Endothelial cell of coronary artery (primary cell): ENCODE measurements at places on chromosomes 5 and 9. TPM values are rescaled to one million over a fixed set of nuclear protein-coding genes. Genes with fewer than 3 reads are reported as not detected.

The OGN gene
- total RNA-seq: under 0.01 TPM in 1 of 2 replicates, not detected in the other

The STPG3 gene
- not detected in 2 replicates for total RNA-seq

The PCDHGA12 gene
- total RNA-seq: 4.8 and 6.7 TPM in 2 replicates

The HAVCR1 gene
- not detected in 2 replicates for total RNA-seq

The DRD1 gene
- total RNA-seq: not detected in 2 replicates

The PDZD2 gene
- total RNA-seq: 2.0 and 3.2 TPM in 2 replicates

The PHF24 gene
- not detected in 2 replicates for total RNA-seq

The PCDHA9 gene
- total RNA-seq: 0.09 TPM in 2 replicates

The C9orf50 gene
- 0.09 TPM in 1 of 2 replicates, not detected in the other for total RNA-seq

The TMC1 gene
- total RNA-seq: 2.1 and 5.8 TPM in 2 replicates

The ADAMTS12 gene
- total RNA-seq: 0.09 and 16.9 TPM in 2 replicates

The FCN2 gene
- not detected in 2 replicates for total RNA-seq

The RASGEF1C gene
- total RNA-seq: not detected in 2 replicates

The FGFR4 gene
- total RNA-seq: 0.09 and 0.36 TPM in 2 replicates

The NR4A3 gene
- total RNA-seq: under 0.01 and 0.09 TPM in 2 replicates

The ZNF782 gene
- total RNA-seq: 2.4 and 3.3 TPM in 2 replicates

The SLC46A2 gene
- total RNA-seq: not detected in 2 replicates

The RETREG1 gene
- total RNA-seq: 0.18 and 0.28 TPM in 2 replicates

The QRFP gene
- not detected in 2 replicates for total RNA-seq

The CCL27 gene
- not detected in 2 replicates for total RNA-seq

The PCDHGB2 gene
- 2.0 and 2.2 TPM in 2 replicates for total RNA-seq

The SPINK5 gene
- 0.09 TPM in 1 of 2 replicates, not detected in the other for total RNA-seq

The ZNF354C gene
- total RNA-seq: 4.0 and 7.6 TPM in 2 replicates

The FABP6 gene
- total RNA-seq: not detected in 2 replicates

The RACK1 gene
- 6,583 and 6,933 TPM in 2 replicates for total RNA-seq

The MSX2 gene
- 0.09 and 0.28 TPM in 2 replicates for total RNA-seq

The HMMR gene
- total RNA-seq: 17.3 and 36.1 TPM in 2 replicates

The KLHL9 gene
- total RNA-seq: 32.2 and 38.3 TPM in 2 replicates

The PIP5K1B gene
- under 0.01 TPM in 1 of 2 replicates, not detected in the other for total RNA-seq

The ZFAND5 gene
- total RNA-seq: 84.1 and 114 TPM in 2 replicates

The NKD2 gene
- not detected in 2 replicates for total RNA-seq

The GPR21 gene
- 0.90 and 1.8 TPM in 2 replicates for total RNA-seq

The CARTPT gene
- not detected in 2 replicates for total RNA-seq

The PRELID2 gene
- 27.3 and 45.0 TPM in 2 replicates for total RNA-seq

The PCDHA4 gene
- 0.75 and 1.1 TPM in 2 replicates for total RNA-seq

The HACD4 gene
- total RNA-seq: 0.45 and 0.56 TPM in 2 replicates

The FLT4 gene
- 5.5 and 10.6 TPM in 2 replicates for total RNA-seq

The C1QTNF3 gene
- total RNA-seq: 0.28 and 0.54 TPM in 2 replicates

The CAPSL gene
- total RNA-seq: not detected in 2 replicates

The FAT2 gene
- under 0.01 TPM in 1 of 2 replicates, not detected in the other for total RNA-seq

The TMEM252 gene
- total RNA-seq: not detected in 2 replicates

The GRIN1 gene
- total RNA-seq: under 0.01 and 0.09 TPM in 2 replicates
